Progenitor cell of endocrine pancreas (in vitro differentiated cells): ENCODE measurements at places on chromosomes 5 and 9.

DNA sequence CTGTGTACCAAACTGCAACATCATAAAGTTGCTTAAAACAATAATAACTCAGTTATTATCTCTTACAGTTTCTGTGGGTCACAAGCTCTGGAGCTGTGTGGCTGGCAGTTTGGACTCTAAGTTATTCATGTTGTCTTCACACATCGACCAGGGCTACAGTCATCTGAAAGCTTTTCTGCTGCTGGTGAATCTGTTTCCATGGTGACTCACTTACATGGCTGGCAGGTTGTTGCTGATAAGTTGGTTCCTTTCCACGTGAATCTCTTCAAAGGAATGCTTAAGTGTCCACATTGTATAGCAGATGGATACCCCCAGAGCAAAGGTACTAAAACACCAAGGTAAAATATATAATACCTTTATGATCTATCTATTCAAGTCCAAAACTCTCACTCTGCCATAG is 44.8 kb upstream of the CYLC2 start:
- no peak for DNase-seq

DNA sequence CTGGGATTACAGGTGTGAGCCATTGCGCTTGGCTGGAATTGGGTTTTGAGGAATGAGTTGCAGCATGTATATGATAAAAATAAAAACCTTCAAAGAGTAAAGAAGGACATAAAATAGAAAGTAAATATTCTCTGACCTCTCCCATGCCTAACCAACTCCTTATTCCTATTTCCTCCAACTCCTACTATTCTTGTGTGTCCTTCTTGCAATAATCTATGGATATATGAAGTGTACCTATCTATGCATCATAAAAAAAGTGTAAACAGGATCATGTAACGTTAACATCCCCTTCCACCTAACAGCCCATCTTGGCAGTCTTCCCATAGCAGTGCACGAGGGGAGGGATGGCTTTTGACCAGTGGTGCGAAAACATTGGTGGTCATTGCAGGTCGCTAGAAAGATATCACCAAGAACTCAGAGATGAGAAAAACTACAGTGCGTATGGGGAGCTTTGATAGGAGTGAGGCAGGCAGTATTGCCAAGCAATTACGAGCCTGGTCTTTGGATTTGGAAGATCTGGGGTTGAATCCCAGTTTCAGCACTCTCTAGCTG is 69.9 kb downstream of the PPARGC1B start:
- no peak for DNase-seq

DNA sequence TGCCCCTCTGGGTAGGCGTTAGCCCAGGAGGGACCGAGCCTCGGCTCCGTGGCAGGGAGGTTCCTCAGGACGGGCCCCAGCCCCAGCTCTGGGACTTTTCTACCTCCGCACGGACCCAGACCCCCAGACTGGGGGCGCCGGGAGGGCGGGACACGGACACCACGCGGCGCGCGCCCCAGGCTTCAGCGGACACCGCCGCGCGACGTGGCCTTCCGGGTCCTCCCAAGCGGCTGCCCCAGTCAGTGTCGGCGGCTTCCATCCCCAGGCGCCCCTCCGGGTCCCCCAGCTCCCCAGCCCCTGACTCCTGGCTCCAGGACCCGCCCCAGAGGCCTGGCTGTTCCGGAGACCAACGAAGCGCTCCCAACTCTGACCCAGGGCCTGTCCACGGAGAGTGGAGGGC is 3.1 kb downstream of the LCNL1 start:
- DNase-seq, result no peak

- no peak for DNase-seq
These were observed 8.2 kb upstream of the ZFYVE16 start for GRCh38 chr5:80399526-80400239.

GRCh38 chr5:61450493-61451279 is 118.6 kb downstream of the ZSWIM6 start:
- no peak for DNase-seq

- DNase-seq, result no peak
These were observed 68.3 kb downstream of the IQGAP2 start for GRCh38 chr5:76471406-76471805.

- DNase-seq, result no peak
These were observed 48.5 kb upstream of the BNC2 start for GRCh38 chr9:16918920-16919319.

DNA sequence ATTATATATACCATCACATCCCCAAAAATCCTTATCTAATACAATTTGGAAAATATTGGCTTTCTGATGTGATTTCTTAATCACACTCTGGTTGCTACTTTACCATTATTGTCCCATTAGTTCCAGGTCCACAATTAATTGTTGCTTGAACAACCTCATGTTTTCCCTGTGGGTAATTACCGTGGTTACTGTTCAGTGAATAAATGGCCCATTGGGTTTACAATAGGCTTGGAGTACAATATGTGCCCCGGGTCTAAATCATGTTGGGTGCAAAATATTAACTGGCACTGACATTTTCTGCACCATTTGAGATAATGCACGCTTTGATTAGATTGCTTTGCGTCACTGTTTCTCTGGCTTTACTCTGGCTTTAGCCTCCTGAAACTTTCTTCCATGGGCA is 163.7 kb downstream of the GABBR2 start:
- no peak for DNase-seq

- no peak for DNase-seq
These were observed 96.8 kb upstream of the MAP1B start for GRCh38 chr5:72010430-72010829.

GRCh38 chr9:5832071-5832537 is 813 bp downstream of the ERMP1 start:
- DNase-seq, result no peak

GRCh38 chr5:107329850-107330249 is 340.9 kb downstream of the EFNA5 start:
- DNase-seq, result no peak

GRCh38 chr5:83846624-83847350 is 126.1 kb upstream of the HAPLN1 start:
- DNase-seq, result no peak

DNA sequence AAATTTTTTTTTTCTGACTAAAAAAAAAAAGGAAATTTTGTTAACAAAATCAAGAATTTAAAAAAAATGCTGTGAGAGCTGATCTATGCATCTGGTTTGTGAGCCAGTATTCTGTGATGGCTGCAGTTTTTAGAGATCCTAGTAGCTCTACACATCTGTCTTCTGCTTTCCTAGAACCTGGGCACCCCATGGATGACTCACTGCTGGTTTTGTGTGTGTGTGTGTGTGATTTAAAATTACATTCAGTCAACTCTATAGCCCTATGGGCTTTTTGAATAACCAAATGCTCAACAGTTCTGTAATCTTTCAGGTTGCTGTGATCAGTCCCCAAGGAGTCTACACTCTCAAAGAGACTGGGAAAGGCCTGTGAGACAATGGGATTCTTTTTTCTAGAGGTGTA is 2.5 kb upstream of the PSMD5 start:
- DNase-seq, result no peak

GRCh38 chr5:166906991-166907713 is 1384.3 kb upstream of the WWC1 start:
- no peak for DNase-seq

- DNase-seq, result no peak
These were observed 295.7 kb downstream of the ARHGEF28 start for GRCh38 chr5:73921741-73922140.

DNA sequence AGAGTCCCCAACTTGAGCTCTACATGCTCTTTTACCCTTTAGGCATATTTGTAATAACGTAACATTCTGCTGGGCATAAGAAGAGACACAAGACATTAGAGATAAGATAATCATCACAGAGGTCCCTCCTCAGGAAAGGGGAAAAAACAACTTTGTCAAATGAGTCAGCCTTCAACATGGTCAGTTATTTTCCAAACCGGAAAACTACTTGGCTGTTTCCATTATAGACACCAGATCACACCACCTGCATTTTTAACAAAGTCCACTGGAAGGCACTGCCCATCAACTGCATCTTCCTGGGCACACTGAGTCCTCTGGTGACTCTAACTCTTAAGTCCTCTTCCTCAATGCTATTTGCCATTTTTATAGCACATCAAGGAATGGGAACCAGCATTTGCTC is 221.8 kb downstream of the FAM114A2 start:
- no peak for DNase-seq

DNA sequence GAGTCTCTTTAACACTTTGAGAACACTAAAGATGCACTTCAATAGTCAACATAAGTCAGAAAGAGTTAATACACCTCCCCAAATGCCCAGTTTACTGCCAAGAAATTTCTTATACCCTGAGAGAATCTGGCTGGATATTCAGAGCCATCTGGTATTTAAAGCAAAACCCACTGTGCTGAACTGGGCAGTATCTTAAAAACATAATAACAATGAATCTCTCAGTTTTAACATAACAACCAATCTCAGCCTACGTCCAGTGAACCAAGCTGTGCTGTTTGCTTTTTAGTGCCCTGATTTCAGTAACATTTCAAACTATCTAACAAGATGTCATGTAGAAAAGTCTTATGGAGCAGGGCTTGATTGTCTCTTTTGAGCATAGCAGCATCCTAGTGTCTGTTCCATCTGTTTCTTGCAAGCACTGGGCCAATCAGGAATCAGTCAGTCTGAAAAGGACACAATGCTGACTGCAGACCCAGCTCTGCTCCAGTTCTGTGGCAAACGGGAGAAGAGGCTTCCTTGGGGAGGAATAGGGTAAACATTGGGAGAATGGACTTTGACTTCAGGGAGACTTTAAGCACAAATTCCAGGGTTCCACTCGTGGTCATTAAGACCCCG is 43.6 kb upstream of the FAM81B start:
- no peak for DNase-seq

GRCh38 chr5:159786901-159787691 is 129.2 kb upstream of the ADRA1B start:
- no peak for DNase-seq

DNA sequence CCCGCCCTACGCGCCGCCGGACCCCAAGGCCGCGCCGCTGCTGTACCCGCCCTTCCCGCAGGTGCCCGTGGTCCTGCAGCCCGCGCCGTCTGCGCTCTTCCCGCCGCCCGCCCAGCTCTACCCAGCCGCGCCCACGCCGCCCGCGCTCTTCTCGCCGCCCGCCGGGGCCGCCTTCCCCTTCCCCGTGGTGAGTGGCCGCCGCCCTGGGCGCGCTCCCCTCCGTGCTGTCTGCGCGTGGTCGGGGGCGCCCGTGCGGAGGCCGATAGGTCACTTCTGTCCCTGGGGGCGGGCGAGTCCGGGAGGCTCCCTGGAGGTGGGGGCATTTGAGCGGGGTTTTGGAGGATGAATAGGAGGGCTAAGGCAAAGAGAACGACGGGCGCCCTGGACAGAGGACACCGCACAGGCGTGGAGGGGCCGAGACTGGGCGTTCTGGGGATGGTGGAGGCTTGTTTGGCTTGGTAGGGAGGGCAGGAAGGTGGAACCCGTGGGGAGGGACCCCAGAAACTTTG is 9.6 kb downstream of the PRRT1B start:
- no peak for DNase-seq

GRCh38 chr5:588406-588995 is 23.6 kb upstream of the CEP72 start:
- no peak for DNase-seq

DNA sequence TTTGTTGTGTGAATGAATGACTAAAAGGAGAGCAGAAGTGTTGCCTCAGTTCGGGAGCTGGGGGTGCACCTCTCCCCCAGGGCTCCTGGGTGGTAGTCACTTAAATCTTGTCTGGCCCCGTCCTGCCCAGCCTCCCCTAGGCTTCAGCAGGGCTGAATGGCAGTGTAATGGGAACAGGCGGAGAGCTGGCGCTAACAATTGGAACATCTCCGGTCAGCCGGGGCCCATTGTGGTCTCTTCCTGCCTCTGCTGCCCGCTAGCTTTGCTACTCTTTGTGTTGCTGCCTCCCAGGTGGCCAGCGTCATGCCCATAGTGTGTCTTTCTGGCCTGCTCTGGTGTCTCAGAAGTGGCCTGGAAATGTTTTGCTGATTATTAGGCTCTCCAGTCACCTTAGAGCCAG is 62.3 kb downstream of the RGS3 start:
- no peak for DNase-seq

- DNase-seq, result no peak
These were observed 118.8 kb upstream of the PHYKPL start for GRCh38 chr5:178351221-178352034.

- DNase-seq, result no peak
These were observed 904.3 kb upstream of the DMAC1 start for GRCh38 chr9:8703904-8704303.

DNA sequence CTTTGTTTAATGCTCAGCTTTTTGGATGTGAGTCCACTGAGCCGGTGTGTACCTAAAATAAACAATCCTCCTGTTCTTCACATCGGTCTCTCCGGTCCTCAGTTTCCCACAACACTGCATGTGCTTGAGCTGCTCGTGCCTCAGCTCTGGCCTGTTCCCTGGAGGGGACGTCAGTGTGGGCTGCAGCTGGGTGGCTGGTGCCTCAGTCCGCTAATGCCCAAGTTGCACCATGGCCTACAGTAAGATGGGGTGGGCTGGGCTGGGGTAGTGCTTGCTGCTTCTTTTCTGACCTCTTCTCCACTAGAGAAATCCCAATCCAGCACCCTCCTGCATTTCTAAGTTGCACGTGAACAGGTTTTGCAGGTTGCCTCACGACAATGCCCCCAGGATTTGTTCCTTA is 595 bp upstream of the BTNL9 start:
- DNase-seq, result no peak

DNA sequence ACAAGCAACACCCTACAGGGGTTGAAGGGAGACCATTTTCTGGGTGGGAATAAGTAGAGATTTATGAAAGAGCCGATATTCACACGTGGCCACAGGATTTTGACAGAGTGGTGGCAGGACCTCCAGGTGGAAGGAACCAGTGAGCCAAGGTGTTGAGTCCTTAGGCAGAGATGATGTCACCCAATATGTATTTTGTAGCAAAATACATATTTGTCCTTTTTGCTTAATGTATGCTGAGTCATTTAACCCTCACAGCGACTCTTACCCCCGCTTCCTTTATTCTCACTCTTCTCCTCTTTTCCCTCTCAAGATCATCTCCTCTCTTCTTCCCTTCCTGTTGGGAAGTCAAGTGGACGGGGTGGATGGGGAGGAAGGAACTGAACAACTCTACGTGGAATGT is 215.7 kb upstream of the S1PR3 start:
- DNase-seq, result no peak

DNA sequence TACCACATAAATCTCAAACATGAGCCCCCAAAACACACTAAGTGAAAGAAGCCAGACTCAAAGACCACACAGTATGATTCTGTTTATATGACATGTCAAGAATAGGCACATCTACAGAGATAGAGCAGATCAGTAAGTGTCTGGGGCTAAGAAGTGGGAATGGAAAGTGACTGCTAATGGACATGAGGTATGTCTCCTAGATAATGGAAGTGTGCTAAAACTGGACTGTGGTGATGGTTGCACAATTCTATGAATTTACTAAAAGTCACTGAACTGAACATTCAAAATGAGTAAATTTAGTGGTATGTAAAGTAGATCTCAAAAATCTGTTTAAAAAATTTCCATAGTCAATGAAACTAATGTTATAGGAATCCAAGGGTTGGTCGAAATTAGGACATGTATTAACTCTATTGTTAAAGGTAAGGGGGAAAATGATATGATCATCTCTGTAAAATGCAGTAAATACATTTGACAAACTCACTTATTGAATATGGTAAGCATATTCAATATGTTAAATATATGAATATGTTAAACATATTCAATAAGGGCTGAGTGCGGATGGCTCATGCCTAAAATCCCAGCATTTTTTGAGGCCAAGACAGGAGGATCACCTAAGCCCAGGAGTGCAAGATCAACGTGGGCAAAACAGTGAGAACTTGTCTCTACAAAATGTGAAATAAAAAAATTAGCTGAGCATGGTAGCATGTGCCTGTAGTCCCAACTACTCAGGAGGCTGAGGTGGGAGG is 51.7 kb downstream of the NUP155 start:
- no peak for DNase-seq
